ENCODE measurements at places on chromosomes 1 and 21. TPM values are rescaled to one million over a fixed set of nuclear protein-coding genes. Genes with fewer than 3 reads are reported as not detected.

- no peak for ATAC-seq
- H3K27me3 ChIP-seq: peaks cover 2% of the 10 kb centered on the region
- no peak overlapping the region for H3K4me3 ChIP-seq
Observed at GRCh38 chr1:12053752-12054548, 9.2 kb upstream of the TNFRSF8 start.

- H3K27ac ChIP-seq: no peak overlapping the region
- no peaks in the 10 kb centered on the region for H3K27me3 ChIP-seq
- no peaks in the 10 kb centered on the region for H3K4me1 ChIP-seq
- no peak for ATAC-seq
- no peak overlapping the region for H3K4me3 ChIP-seq
Observed at GRCh38 chr1:100087396-100087795, 45.3 kb downstream of the SASS6 start.

USP48 gene
- total RNA-seq: 39.2 TPM

GRCh38 chr1:152218762-152219436 lies 5.1 kb downstream of the HRNR start:
- H3K27ac ChIP-seq: no peak overlapping the region
- H3K4me1 ChIP-seq: no peaks in the 10 kb centered on the region
- no peaks in the 10 kb centered on the region for H3K27me3 ChIP-seq
- H3K36me3 ChIP-seq: no peaks in the 10 kb centered on the region
- no peak for ATAC-seq
- no peak overlapping the region for H3K4me3 ChIP-seq

Data from gastroesophageal sphincter (tissue), 4 donors.